ENCODE measurements at places on chromosomes 1 and 21.

DNA sequence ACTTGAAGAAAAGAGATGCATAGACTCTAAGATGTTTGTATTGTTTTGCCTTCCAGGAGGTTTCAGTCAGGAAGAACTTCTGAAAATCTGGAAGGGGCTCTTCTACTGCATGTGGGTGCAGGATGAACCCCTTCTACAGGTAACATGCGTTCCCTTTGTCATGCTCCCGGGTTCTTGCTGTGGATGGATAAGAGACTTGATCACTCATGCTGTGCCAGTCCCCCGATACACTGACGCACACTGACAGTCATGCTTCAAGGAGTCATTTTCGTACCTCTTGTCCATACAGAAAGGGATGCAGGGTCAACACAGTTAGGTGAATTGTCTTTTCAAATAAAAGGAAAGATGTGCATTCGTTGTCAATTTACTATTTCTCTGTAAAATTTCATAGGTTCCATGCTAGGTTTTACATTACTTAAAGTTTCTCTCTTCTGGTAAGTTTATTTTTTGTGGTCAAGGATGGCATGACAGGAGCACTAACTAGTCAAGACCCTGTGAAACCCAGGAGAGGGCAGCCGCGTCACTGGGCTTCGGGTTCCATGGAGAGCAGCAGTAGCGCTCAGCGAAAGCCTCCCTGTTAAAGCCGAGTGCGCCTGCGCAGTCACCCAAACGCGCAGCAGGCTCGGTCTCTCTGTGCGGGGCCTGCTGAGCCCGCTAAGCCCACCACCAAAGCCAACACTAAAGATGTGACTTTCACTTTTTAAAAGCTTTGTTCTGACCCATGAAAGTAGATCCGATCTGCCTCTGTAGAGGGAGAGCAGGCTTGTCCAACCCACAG lies 10.7 kb downstream of the RRP1B start:
- DNase-seq = no peak

- no peak for DNase-seq
These were observed 63.2 kb downstream of the ADARB1 start for GRCh38 chr21:45137612-45137937.

- DNase-seq = no peak
These were observed 1.5 kb upstream of the BATF3 start for GRCh38 chr1:212700892-212701819.

DNA sequence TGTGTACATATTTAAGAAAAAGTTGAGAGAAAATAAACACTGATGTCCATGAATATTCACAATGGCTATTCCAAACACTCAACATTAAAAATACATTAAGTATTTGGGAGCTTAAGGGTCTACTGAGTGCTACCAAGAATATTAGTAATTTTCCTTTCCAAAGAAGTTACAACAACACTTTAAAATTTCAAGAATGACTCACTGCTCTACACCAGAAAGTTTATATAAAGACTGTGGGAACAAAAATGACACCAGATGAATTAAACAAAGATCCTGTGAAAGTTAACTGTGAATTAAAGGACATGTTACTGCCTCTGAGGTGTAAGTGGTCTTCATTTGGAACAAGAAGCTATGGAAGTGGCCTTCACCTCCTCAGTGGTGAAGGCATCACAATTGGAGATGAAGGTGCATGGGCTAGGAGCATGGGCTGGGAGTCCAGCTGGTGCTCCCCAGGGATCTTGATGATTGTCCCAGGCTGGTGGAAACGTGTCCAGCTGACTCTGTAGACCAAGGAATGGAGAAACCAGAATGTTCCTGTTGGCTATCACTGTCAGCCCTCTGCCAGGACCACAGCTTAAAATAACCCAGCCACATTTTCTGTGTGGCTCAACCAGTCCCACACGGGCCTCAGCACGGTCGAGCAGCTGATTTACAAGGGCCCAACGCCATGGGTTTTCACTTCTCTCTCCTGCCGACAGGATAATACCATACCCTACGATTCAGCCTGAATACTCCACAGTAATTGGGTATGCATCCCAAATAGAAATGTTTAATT lies 28.8 kb downstream of the TAF5L start:
- DNase-seq = no peak

- no peak for DNase-seq
These were observed 137.3 kb downstream of the SDCCAG8 start for GRCh38 chr1:243393096-243393495.

DNA sequence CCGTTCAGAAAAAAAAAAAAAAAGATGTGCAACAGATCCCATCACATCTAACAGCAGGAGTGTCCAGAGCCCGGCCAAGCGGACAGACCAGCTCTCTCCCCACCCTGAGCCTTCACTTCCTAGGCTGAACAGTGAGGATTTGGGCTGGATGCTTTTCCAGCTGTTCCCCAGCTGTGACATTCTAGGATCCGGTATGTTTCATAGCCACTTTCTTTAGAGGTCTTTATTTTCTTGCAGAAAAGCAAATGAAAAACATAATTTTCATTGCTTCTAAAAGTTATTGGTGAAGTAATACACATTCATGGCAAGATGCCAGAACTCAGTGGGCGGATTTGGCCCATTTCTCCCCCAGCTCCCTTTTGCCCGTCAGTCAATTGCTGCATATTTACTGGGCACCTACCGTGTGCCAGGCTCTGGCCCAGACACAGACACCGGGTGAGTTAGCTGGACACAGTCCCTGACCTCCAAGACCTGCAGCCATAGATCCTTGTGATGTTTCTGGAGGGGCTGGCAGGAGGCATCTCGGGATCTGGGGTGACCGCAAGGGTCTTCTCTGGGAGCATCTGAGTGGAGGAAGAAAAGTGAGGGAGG lies 213.7 kb upstream of the VAMP3 start:
- DNase-seq = no peak

- no peak for DNase-seq
These were observed 1290.7 kb upstream of the ADGRL2 start for GRCh38 chr1:80509965-80510522.

- DNase-seq = no peak
These were observed 13.3 kb downstream of the ARHGEF19 start for GRCh38 chr1:16199157-16199501.

DNA sequence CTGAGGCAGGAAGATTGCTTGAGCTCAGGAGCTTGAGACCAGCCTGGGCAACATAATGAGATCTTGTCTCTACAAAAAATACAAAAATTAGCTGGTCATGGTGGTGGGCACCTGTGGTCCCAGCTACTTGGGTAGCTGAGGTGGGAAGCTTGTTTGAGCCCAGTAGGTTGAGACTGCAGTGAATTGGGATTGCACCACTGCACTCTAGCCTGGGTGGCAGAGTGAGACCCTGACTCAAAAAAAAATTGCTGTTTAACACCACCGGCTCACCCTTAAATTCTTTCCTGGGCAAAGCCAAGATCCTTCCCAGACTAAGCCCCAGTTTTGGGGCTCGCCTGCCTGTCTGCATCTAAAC lies 6.6 kb upstream of the NSUN4 start:
- no peak for DNase-seq

DNA sequence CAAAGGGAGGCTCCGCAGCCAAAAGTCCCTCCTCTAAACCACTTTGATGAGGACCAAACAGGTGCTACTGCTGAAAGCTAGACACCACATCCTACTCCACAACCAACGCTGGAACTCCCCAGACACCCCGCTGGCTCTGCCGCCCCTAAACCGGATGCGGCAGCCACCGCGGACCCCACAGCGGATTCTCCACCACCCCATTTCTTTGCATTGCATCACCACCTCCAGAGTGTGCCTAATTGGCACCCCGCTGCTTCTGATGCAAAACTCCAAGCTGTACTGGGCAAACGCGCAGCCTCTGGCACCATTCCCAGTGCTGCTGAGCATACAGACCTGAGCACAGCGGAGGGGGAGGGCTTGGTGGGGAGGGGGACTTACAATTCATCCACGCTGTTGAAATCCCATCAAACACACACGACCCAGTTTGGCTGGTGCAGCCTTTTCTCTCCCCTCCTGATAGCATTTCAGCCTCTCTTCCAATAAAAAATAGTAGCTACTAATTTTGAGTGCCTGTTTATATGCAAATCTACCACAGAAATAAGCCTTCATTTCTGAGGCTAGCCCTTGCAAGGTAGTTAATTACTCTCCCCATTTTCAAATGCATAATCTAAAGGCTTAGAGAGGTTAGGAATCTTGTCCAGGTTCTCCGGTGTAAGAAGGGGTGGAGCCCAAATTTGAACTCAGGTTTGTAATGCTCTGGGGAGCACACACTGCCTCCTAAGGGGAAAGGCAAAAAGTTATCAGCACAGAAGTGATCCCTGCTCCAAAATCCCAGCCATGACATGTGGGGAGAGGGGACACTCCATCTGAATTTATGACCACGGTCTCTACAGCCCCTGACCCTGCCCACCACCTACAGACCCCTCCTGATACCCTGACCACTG lies 12.2 kb upstream of the RGS16 start:
- DNase-seq = peak; percentile 91

DNA sequence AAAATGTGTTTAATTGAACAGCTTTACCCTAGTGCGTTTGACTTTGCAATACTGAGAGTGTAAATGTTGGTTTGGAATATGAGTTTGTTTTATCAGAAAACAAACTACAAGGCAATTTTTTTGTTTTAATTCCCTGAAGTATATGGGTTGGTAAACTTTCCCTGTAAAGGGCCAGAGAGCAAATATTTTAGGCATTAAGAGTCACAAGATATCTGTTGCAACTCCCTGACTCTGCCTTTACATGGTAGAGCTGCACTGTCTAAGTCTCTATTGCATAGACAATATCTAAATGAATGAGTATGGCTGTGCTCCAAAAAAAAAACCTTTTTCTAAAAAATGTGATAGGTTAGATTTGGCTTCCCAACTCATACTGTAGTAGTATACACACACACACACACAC lies 115.1 kb upstream of the PBX1 start:
- no peak for DNase-seq

DNA sequence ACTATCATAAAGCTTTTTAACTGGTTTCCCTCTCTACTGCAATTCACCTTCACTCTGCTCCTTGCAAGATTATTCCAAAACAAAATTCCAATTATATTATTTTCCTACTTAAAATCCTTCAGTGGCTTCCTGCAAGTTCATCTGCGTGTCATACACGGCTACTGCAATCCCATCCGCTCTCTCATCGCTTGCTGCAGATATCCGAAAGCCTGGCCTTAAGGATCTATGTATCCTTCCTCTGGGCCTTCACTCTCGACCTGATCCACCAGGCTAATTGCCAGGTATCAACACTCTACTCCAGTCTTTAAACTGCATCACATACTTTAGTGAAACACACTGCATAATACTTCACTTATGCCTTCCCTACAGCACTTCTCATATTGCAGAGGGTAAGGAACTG lies 44.0 kb downstream of the VAV3 start:
- DNase-seq = no peak
